ENCODE measurements at places on chromosomes 5 and 9.

DNA sequence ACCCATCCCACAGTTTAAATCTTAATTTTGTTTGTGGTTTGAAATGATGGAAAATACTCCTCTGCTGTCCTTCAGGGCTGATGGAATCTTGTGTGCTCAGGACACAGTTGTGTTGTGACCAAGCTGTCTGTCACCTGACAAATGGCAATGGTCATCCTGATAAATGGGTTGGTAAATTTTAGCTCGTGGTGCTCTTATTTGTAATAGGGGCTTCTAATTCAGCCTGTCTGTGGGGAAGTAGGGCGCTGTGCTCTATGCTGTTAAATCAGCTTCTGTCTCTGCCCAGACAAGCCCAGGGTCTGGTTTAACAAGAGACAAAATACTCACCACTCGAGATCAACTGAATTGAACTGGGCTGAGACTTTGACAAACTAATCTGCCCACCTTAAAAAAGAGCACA, 4.5 kb downstream of the LRRTM2 start:
- DNase-seq: no peak

GRCh38 chr5:55645304-55645703, 66.8 kb downstream of the SLC38A9 start:
- DNase-seq: no peak

DNA sequence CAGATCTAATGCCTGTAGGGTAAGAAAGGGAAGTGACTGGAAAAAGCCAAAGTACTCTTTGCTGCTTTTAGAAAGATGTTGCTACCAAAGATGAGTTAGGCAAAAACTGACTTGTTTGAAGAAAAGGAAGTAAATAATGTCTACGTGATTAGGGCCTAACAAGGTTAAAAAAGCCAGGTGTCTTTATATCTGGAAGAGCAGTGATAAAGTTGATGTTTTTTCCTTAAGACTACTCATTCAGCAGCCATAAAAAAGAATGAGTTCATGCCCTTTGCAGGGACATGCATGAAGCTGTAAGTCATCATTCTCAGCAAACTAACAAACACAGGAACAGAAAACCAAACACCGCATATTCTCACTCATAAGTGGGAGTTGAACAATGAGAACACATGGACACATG, 13.5 kb upstream of the AMACR start:
- no peak for DNase-seq

- peak; percentile 25 for DNase-seq
These were observed 105.6 kb upstream of the TXNDC8 start for GRCh38 chr9:110443146-110443865.

DNA sequence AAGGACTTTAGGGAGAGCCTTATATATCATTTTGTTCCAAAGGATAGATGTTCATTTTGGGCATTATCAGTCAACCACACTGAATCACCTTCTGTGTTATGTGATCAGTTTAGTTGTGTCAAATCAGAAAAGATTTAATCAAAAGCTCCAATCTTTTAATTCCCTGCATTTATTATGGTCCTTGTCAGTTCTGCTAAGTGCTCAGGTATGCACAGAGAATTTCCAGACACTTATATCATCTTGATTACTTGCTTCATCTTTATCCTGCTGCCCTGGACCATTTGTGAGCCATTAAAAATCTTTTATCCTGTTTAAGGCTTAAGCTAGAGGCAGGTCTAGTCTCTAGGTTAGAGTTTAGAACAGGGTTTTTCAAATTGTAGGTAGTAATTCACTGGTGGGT, 179.1 kb downstream of the CWC27 start:
- DNase-seq: no peak

DNA sequence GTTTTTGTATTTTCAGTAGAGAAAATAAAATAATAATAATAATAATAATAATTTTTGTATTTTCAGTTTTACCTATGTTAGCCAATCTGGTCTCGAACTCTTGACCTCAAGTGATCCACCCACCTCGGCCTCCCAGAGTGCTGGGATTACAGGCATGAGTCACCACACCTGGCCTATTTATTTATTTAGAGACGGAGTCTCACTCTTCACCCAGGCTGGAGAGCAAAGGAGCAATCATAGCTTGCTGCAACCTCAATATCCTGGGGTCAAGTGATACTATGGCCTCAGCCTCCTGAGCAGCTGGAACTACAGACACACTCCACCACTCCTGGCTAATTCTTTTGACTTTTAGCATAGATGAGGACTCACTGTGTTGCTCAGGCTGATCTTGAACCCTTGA, 167.5 kb downstream of the TLE1 start:
- no peak for DNase-seq

DNA sequence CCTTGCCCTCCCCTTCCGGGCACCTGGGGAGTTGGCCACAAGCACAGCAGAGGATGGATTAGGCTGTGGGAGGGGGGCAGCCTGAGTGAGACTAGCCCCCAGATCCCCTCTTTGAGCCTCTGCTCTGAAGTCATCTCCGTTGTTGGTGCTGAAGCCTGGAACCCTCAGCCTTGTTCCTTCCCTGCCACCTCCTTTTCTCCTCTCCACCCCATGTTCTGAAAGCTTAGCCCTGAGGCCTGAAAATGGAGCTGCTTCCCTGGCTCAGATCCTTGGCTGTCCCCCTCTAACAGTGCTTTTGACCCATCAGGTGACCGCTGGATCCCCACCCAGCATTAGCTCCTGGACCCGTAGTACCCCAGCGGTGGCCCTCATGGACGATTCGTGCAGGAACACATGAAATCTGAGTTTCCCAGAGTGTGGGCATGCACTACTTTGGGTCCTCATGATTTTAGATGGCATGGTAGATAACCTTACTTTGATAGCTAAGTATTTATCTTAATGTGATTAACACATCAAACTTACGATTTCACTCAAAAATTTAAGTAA, 21.6 kb upstream of the ANGPTL2 start:
- DNase-seq: no peak

DNA sequence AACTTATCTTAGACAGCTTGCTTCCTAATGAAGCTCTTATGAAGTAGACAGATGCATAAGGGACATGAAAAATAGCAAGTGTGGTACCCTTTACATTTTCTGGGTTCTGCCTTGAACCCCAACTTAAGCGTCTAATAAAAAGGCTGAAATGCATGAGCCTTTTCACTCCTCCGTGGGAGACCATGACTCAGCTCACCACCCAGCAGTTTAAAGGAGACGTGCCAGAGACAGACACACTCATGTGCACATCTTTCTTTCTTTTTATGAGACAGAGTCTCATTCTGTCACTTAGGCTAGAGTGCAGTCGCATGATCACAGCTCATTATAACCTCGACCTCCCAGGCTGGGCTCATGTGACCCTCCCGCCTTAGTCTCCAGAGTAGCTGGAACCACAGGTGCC, 22.3 kb downstream of the CTXN3 start:
- DNase-seq: no peak

DNA sequence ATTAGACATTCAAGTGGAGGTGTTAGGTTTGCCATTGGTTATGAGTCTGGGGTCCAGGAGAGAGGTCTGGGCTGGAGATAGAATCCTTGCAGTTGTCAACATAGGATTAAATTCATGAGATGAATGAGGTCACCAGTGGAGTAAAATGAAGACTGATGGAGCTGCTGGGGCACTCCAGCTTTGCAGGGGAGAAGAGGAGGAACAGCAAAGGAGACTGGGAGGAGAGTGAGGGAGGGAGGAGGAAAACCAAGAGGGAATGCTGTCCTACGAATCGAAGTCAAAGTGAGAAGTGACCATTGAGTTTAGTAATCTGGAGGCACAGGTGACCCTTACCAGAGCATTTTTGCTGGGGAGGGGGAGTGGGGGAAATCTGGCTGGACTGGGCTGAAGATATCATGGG, 178.2 kb upstream of the NR3C1 start:
- DNase-seq: no peak

GRCh38 chr9:97604901-97605645, 28.1 kb downstream of the TSTD2 start:
- DNase-seq: no peak

DNA sequence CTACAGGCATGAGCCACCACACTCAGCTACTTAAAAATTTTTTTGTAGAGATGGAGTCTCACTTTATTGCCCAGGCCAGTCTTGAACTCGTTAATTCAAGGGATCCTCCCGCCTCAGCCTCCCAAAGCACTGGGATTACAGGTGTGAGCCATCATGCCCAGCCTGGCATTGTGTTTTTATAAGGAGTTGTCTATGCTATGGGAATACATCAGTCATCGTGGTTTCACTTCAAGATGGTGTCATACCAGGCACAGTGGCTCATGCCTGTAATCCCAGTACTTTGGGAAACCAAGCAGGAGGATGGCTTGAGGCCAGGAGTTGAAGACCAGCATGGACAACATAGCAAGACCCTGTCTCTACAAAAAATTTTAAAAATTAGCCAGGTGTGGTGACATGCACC, 49.7 kb downstream of the CYSTM1 start:
- DNase-seq: no peak

GRCh38 chr5:136309932-136310598, 55.3 kb downstream of the TRPC7 start:
- no peak for DNase-seq

DNA sequence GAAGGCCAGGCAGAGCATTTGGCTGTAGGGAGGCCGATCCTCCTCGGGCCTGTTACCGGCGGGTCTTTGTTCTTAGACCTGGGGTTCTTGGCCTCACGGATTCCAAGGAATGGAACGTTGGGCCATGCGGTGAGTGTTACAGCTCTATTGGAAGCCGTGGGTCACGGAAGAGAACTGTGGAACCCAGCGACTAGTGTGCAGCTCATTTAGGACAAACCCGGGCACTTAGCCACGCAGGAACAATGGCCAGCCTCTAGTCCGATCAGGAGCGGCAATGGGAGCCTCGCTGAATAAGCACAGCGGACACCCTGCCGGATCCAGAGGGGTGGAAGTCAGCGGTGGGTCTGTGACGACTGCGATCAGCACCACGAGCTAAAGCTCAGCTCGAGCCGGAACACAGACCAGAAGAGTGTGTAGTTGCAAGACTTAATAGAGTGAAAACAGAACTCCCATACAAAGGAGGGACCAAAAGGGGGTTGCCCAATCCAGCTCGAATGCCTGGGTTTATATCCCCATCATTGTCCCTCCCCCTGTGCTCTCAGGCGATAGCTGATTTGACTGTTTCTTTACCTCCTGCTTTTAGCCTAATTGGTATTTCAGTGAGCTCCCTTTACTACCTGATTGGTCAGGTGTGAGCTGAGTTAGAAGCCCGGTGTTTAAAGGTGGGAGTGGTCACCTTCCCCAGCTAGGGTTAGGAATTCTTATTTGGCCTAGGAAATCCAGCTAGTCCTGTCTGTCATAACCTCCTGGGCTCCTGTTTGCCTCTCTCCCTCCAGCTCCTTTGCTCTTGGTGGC, 53.7 kb upstream of the RPL26L1 start:
- peak; percentile 44 for DNase-seq

Measured in kidney (tissue), 22 donors.